ENCODE measurements at places on chromosomes 1 and 21.

DNA sequence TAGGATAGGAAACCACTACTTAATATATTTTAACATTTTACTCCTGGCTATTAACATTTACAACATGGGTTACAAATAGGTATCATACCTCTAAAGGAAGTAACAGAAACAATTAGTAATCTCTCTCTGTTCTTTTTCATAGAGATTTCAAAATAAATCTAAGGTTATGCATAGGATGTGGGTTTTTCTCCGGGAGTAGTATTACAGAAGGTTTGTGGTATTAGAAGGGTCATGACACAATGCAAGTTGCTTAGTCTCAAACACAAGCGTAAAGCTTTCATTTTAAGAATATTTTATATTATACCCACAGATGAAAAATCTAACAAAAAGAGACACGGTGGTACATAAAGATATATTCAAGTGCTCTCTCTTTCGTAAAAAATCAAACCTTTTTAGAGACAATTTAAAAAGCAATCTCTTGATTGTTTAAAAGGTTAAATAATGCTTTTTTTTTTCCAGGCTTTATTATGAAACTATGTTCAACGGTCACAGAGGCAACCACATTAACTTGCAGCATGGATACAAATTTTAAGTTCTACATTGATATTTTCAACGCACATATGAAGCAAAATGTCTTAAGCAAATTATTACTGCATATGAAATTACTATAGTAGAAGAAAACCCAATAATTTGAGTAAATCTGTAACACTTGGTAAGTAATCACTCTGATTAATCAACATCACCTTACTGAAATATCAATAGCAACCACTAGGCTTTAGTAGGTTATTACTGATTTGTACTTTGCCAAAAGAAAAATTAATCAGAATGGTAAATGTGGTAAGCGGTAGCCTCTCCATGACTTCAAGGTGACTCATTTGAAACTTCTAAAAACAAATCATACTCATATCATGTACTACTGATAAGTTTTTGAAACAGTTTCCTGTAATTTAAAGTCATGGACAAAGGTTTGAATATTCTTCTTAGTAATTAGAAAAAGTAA is 97.4 kb upstream of the GFI1 start:
- no peak for DNase-seq

DNA sequence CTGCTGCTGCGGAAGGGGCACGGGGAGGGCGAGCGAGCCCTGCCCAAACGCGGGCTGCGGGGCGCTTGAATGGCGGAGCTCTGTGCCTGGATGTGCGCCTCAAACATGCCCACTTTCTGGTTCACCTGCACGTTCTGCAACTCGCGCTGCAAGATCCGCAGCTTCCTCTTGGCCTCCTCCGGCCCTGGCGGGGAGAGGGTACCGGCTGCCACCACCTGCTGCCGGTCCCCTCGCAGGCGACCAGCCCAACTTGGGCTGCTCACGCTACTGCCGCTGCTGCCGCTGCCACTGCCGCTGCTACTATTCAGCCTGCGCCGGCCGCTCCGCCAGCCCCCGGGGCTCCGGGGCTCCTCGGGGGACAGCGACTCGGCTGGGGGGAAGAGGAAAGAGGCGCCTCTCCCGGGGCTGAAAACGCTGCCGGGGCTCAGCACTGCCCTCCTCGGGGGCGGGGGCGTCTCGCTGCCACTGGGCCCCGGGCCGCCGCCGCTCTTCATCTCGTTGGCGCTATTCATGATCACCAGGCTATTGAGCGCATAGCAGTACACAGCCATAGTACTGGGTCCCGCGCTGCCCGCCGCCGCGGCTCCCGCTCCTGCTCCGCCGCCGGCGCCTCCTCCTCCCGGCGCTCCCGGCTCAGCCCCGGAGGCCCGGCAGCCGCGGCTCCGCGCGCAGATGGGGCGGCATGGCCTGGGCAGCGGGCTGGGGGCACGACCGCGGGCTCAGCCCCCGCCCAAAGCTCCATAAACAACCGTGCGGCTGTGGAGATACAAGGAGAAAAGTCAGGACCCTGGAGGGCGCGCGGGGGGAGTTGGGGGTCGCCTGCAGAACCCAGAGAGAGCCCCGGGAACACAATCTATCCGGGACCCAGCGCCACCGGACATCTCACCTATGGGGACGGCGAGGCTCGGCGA is 1.9 kb downstream of the ITPKB start:
- no peak for DNase-seq

DNA sequence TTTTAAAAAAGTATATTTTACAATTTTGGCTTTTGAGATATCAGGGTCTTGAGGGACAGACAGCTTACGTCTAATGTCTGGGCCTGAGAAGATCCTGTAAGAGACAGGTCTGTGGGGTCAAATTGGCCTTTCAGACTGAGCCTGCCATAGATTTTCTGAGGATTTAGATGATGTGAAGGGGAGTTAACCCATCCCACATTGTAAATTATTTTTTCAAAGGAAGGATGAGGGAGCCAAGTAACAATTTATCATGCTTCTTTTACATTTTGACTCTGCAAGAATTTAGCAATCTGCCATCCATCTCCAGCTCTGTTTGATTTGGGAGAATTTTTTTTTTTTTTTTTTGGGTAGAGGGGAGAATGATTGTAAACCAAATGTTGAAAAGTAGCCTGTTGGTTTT is 160.9 kb downstream of the ROR1 start:
- DNase-seq: no peak

- no peak for DNase-seq
These were observed 19.9 kb downstream of the MX2 start for GRCh38 chr21:41381731-41382130.

DNA sequence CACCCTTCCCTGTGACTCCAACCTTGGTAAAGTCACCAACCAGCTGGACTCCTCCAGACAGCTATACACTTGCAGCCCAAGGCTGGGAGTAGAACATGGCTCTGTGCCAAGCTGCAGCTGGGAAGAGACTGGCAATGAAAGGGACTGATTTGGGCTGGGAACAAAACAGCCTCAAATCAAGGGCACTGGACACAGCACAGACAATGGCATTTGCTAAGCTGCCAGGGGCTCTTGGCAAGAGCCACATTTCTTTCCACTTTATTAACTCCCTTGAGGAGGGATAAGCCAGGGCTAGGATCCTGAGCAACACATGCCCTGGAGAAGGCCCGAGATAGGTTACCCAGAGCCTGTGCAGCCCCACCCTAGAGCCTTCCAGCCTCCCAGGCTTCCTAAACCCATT is 12.0 kb downstream of the SYT11 start:
- no peak for DNase-seq

- no peak for DNase-seq
These were observed 70.1 kb downstream of the MRPL39 start for GRCh38 chr21:25537174-25537573.
